ENCODE measurements at places on chromosomes 6 and 20. TPM values are rescaled to one million over a fixed set of nuclear protein-coding genes. Genes with fewer than 3 reads are reported as not detected.

MRAP2 gene
- 0.17 TPM for total RNA-seq

COL9A3 gene
- total RNA-seq, result 0.17 TPM

BHLHE23 gene
- total RNA-seq, result not detected

RSPH4A gene
- 0.17 TPM for total RNA-seq

ZKSCAN3 gene
- total RNA-seq, result 6.9 TPM

TDRD6 gene
- total RNA-seq, result 0.33 TPM
